ENCODE measurements at places on chromosomes 5 and 9.

DNA sequence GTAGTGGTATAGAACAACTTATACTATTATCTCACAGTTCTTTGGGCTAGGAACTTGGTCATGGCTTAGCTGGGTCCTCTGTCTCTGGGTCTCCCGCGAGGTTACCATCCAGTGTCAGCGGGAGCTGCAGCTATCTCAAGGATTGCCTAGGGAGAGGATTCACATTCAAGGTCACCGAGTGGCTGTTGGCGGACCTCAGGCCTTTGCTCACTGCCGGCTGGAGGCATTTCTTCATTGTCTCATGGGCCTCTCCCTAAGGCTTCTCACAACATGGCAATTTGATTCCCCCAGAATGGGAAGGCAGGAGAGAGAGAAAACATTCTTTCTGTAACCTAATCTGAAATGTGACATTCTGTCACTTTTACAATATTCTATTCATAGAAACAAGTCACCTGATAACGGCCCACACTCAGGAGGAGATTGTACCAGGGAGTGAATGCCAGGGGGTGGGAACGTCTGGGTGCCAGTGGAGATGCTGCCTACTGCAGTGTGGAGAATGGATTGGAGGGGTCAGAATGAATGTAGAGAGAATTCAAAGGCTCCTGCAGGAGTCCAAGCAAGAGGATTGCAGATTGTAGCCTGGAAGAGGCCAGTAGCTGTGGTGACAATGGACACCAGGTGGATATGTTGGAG lies 29.5 kb upstream of the ANKRD18A start:
- DNase-seq, result no peak

DNA sequence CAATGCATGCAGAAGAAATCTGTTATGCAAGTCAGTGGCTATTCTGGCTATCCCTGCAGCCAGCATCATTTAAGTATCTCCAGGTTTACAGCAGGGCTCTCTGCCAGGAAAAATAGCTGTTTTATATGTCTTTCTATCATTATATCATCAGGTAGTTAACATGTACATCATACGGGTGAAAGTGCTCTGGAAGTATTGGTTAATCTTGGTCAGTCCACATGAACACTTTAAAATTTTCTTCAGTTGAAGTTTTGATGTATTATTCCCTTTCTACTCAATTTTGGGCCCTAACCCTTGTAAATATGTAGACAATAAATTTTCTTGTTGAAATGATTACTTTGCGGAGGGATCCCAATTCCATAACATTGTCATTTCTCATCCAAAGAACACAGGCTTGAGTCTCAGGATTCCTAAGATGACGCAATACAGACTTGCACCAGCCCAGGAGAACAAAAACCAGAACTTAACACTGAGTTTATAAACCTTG lies 67.5 kb downstream of the SEMA6A start:
- DNase-seq, result no peak

DNA sequence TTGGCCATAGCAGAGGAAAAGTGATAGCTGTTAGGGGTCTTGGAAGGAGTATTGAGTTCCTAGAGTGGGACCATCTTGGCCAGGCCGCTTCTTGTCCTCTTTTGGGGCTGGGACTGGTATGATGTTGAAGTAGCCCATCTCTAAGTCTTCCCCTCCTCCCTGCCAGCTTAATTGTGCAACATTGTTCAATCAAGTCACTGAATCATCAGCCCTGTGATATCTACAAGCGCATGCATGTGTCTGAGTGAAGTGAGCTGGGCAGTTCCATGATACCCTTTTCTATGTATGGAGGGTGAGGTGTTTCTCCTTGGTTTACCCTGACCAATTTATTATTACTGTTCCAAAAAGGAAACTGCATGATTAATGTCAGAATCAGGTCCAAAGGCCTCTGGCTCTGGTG lies 112.2 kb downstream of the C9orf152 start:
- DNase-seq, result no peak

DNA sequence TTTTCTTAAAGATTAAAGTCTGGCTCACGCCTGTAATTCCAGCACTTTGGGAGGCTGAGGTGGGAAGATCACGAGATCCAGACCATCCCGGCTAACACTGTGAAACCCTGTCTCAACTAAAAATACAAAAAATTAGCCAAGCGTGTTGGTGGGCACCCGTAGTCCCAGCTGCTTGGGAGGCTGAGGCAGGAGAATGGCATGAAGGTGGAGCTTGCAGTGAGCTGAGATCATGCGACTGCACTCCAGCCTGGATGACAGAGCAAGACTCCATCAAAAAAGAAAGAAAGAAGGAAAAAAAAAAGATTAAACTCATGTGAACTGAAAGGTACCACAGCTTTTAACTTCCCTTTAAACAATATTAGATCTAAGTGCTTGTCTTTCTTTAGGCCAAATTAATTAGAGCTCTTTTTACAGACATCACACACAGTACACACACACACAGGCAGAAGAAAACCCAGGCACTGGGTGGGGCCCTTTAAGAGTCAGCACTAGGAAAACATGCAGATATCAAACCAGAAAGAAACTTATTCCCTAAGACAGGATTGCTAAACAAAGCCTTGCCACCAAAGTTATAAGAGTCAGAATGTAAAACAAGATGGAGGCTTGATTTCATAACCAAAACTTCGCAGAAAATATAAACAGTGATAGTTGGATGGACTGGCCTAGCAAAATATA lies 29.3 kb upstream of the UHRF2 start:
- DNase-seq, result no peak

GRCh38 chr9:109164042-109164441 lies 3.0 kb downstream of the FRRS1L start:
- no peak for DNase-seq

DNA sequence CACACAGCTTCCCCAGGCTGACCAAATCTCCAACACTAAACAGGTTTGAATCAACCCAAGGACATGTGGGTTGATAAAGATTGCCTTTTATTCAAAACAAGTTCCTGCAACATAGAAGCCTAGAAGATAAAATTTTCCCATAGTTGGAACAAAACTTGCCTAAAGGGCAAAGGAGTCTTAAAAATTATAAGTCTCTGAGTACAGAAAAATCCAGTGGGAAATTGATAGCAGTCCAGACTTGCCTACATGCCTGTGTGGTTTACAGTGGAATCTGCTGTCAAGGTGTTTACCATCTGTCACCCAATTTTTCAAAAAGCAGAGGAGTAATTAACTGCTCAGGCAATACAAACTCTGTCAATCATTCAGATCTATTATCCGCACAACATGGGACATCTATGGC lies 168.2 kb downstream of the PPP2R2B start:
- no peak for DNase-seq

DNA sequence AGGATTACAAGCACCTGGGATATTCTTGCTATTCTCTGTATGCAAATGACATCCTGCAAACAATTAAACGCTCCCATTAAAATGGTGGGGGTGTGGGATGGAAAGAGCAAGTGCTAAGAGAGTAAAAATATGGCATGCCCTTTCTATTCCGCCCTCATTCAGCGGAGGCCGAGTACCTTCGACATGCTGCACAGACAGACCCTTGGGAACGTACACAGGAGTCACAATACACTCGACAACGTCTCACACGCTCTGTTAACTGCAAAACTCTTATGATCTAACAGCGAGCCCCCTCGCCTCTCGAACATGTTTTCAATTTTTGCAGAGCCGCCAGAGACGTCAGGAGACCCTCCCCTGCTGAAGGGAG lies 322.2 kb downstream of the CEMIP2 start:
- no peak for DNase-seq

DNA sequence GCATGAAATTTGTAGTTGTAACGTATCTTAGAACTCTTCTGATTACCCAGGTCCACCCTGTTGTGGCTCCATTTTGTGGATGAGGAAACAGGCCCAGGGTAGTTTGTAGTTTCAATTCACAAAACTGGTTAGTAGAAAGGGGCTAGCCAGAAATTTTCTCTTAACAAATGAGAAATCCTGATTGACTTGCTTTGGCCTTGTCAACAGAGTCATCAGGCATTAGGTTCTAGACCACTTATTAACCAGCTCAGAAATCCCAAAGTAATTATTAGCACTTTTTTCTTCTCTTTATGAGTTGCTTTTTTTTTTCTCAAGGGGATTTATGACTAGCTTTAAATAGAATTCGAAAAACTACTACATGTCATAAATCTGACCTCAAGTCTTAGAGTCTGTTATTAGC lies 160.2 kb downstream of the SH3GL2 start:
- DNase-seq, result no peak

GRCh38 chr9:37027582-37028419 lies 6.3 kb downstream of the PAX5 start:
- DNase-seq, result peak; percentile 63

- DNase-seq, result no peak
Observed at GRCh38 chr9:18606846-18607245, 132.9 kb downstream of the ADAMTSL1 start.

- DNase-seq, result no peak
Observed at GRCh38 chr5:169810524-169810923, 169.8 kb downstream of the INSYN2B start.

DNA sequence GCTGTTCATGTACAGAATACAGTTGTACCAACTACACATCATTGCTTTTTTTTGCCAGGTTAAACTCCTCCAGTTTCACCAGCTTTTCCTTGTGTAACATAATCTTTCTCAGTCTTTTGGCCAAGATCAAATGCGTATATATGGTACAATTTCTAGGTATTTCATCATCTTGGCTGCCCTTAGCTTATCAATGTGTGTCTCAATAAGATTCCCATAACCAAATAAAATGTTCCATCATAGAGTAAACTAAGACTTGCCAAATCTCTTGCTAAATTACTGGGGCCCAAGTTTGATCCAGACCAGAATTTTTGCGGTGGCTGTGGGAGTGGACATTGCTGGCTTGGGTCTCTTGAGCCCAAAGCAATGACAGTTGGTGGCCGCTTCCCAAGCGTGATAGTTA lies 24.3 kb upstream of the ERBIN start:
- no peak for DNase-seq

DNA sequence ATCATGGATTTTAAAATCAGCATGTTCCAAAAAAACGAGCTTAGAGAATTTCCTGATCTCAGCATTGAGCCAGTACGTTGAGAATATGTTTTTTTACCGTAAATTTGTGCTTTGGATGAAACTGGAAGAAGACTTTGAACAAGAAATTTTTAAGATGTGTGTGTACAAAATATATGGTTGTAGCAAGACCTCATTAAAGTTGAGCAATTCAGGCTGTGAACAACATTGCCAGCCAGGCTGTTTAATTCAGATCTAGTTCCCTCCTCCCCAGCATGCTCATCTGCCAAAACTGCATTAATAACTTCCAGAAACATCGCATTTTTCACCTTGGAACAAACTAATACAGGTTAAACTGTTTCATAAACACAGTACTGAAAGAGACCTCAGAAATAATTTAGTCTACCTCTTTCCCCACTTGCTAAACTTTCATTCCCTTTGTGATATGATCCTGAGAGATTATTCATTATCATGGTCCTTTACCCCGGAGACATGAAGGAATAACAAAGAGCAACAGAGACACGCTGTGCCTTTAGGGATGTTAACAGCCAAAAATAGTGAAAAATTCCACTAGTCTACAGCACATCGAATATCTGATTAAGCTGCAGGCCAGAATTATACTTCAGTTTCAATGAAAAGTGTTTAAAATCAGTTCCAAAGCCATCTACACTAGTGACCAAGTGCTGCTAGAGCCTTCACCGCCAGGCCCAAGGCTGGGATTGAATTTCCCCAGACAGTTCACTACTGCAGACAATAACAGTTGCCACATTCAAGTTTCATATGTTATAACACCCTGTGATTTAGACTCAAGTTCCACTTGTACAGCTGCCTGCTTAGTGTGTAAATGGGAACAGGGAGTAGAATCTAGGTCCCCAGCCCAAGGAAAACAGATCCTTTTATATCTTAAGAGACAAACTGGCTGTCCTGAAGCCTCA lies 89.6 kb downstream of the EFNA5 start:
- DNase-seq, result no peak

- DNase-seq, result no peak
Observed at GRCh38 chr5:125134216-125135081, 388.0 kb upstream of the ZNF608 start.

DNA sequence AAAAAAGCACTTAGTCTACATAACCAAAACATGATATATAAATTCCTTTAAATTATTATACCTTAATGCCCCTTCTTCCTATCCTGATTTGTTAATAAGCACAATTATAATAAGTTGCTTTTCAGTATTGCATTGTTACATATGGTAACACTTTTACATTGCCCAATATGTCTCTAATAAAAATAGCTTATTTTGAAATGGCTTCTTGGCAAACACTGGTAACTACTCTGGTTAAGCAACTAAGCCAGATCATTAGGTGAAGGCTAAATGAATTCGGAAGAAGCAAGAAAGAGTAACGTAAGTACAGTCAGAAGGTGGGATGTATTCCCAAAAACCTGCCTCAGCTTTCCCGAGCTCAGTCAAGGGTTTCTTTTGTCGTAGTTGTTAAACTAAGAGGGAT lies 85.3 kb downstream of the TTC39B start:
- no peak for DNase-seq

DNA sequence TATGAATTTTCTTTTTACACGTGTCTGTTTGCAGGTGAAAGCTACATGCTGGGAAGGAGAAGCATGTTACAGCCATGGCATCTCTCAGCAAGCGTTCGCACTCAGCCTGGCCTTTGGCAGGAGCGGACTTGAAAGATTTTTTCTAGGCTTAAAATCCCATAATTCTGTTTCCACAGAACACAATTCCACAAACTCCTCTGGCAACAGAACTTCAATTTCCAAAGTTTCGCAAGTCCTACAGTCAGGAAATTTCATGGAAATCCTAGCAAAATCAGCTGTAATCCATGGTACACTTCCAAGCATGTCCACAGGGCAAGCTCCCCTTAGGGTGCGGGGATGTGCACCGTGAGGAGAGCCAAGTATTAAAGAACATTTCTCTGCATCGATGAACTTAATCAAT lies 35.9 kb downstream of the SUB1 start:
- DNase-seq, result no peak

DNA sequence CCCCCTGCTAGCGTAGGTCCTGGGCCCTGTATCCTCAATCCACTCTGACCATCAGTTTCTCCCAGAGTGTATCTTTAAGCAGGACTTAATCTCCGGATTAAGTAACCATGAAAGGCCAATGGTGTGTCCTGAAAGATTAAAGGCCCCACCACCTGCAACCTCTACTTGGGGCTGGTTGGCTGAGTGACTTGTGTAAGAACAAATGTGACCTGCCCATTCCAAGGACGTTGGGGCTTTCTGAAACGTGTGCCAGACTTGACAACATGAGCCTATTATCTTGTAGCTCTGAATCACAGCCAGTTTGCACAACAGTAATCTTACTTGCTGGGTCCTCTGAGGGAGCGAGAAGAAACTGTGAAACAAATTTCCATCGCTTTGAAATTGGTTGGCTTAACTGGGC lies 3.1 kb upstream of the PRELID2 start:
- DNase-seq, result no peak

- DNase-seq, result no peak
Observed at GRCh38 chr9:74412236-74412979, 84.7 kb upstream of the RORB start.

- DNase-seq, result no peak
Observed at GRCh38 chr5:90518661-90519060, 10.7 kb downstream of the LYSMD3 start.

- no peak for DNase-seq
Observed at GRCh38 chr5:176629853-176630680, at the start of the genes EIF4E1B and SNCB. Gene EIF4E1B (plus strand): TSS chr5:176630675. CDS start chr5:176642788, 12,113 bp downstream. Gene SNCB (minus strand): TSS chr5:176630534. CDS start chr5:176629654, 880 bp downstream.

DNA sequence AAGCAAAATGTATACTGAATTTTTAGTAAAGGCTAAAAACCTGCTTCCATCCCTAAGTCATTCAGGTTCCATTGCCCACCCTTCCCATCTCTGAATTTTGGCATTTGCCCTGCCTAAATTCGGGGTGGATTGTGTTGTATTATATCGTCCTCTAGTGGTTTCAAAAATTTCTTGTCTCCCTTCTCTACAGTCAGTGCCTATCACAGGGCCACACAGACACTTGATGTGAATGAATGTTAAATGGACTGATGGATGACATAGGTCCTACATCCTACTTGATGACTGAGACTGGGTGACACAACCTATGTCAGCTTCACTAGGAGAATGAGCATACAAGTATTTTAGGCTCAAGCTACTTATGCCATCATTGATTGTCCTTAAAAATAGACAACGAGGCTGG lies 45.6 kb upstream of the SLC30A5 start:
- no peak for DNase-seq

Measured in activated CD4-positive, alpha-beta T cell treated with anti-CD3 and anti-CD28 coated beads, Interleukin-2, amount 50 U/mL, for 24 hours (primary cell).